CD8-positive, alpha-beta memory T cell (primary cell): ENCODE measurements at places on chromosomes 5 and 9.

DNA sequence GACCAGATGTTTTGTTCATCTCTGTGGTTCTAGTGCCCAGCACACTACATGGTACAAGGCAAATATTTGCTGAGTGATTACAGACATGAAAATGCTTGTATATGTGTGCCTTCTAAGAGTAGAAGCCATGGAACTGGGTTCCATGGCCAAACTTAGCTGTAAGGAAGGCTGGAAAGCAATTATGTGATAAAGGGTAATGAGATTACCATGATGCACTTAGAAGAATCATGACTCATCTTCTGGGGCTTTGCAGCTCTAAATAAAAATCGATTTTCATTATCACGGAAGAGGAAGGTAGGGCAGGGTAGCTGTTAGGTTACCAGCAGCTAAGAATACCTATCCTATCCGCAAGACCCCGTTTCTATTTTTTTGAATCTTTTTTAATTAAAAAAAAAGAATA, 28.0 kb downstream of the RFK start:
- DNase-seq = no peak

DNA sequence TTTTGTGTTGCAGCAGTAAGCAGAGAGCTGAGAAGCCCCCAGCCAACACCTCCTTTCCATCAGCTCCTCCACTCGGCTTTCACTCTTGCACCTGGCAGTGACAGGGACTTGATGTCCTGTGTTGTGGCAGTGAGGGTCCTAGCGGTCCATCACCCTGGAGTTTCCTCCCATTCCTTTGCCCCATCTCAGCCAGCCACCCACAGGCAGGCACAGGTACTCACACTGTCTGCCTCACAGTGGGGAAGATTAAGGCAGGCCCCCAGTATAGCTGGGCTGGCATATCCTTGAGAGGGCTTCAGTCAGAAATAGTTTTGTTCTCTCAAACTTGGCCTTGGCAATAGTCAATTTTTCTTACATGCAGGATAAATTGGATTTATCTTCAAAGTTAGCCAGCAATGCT, 362.7 kb downstream of the GADD45G start:
- DNase-seq = no peak

DNA sequence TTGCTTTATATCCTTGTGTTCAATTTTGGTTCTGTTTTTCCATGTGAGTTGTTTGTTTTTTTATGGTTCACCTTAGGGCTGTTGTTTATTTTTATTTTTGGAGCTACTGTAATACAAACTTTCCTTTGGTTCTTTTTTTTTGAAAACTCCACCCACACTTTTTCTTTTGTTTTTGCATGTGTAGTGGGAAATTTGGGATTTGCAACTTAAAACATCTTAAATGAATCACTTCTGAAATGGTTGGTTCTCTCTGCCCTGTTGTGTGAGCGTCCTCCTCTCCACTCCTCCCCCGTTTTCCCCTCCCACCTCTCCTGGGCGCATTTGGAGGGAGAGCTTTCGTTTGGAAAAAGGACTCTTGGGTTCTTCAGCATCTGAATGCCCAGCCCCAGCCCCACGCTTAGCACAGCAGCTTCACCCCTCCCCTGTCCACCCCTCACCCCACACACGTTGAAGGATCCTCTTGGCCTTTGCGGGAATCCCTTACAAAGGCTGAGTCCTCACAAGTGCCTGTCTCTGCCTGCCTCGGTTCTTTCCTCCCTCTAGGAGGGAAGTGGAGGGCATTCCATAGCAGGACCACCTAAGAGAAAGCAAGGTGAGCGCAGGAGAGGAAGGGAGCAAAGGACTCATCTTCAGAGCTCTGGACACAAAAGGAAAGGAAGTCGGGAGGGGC, 67.2 kb downstream of the DMRT1 start:
- DNase-seq = no peak

DNA sequence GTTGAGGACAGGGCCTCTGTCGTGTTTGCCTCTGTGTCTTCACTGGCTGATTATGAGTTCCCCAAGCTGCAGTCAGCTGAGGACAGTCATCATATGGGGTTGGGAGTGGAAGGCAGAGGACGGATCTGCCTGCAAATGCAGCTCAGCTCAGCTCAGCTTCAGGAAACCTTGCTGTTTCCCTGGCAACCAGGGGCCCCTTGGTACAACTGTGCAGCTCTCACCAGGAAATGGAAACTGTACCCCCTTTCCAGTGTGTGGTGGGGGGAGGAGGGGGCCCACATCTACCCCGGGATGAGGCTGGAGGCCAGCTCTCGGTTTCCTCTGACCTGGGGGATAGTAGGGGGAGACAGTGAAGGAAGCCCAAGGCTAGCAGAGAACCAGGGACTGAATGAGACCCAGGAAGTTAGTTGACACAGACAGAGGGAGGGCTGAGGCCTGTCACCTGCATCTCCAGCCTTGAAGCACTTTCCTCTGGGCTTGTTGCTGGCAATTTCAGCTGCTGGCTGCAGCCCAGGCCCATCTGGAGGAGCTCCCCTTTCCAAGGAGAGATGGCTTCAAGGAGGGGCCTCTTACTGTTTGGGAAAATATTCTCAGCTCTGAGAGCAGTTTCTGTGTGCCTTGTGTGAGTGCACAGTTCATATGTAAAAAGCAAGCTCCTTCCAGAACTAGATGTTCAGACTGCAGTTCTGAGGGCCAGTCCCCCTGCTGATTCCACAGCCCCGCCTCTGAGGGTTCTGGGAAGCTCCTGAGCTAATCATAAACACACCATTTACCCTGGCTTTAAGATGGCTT, 6.9 kb downstream of the ANXA6 start:
- peak; percentile 77 for DNase-seq

DNA sequence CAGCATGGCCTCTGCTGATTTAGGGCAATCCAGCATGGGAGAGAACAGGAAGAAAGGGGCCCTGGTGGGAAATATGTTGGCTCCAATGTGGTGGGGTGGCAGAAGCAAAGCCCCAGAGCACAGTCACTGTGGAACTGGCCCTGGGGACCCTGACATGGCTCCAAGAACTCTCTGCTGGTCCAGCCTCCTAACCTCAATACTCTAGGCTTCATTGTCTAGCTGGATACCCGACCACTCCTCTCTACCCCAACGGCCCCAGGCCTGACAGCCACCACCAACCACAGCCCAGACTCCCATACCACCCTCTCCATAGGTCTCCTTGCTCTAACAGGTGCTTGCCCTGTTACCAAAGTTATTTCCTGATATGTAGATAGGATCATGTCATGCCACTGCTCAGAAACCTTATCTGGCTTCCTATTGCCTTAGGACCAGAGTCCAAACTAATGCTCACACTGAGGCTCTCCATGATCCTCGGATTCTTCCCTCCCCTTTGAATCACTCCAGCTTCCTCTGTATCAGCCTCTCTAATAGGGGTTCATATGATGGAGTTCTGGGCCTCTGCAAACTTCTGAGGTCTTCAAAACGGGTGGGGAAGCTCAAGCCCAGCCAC, 12.9 kb downstream of the ACSL6 start:
- DNase-seq = no peak

DNA sequence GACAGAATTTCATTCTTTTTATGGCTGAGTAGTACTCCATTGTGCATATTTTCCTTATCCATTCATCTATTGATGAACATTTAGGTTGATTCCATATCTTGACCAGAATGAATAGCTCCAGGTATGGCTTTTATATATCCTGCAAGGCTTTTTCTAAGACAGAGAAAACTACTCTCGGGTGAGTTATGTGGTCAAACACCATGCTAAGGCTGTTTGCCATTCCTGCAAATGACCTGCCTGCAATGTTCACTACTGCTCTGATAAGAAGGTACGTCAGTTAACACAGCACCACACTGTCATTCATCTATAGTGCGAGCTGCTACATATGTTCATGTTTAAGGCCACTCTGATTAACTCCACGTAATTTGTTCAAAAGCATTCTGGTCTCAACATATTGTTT, 256.8 kb upstream of the RGMB start:
- DNase-seq = no peak

DNA sequence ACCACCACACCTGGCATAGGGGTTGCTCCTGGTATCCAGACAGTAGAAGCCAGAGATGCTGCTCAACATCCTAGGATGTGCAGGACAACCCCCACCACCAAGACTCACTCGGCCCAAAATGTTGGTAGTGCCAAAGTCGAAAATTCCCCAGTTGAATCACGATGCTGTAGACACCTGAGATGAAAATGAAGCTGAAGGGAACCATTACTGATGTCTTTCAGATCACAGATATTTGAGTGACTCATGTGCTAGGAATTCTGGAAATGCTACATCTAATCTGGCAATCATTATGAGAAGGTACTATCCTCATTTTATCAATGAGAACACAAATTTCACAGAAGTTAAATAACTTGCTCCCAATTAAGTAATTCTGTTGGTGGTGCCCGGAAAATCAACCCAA, 21.0 kb upstream of the UBE2QL1 start:
- no peak for DNase-seq

DNA sequence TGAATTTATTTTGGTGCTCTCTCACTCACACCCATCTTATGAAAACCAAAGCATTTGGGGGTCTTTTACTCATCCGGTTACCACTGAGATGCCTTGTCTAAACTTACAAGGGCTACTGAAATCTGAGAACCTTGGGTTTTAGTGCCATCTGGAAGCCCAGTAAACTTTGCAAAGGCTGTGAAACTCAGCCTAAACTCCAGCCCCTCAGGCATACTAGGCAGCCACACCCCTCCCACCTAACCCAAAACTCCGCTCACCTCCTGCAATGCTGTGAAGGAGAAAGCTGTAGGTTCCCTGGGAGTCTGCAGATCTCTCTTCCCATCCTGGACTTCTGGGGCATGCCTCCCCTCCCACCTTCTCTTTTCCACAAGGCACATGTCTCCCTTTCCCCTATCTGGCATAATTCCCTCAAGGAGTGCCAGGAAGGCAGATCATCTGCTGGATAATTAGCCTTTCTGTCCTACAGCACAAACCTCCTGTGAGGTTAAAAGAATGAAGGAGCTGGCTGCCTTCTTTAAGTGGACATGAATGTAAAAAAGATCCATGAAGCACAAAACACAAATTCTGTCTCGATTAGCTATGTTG, 71.5 kb upstream of the ANXA1 start:
- no peak for DNase-seq

GRCh38 chr5:74052441-74053221, 426.6 kb downstream of the ARHGEF28 start:
- DNase-seq = no peak

GRCh38 chr5:74332682-74333081, 307.8 kb downstream of the ENC1 start:
- no peak for DNase-seq

DNA sequence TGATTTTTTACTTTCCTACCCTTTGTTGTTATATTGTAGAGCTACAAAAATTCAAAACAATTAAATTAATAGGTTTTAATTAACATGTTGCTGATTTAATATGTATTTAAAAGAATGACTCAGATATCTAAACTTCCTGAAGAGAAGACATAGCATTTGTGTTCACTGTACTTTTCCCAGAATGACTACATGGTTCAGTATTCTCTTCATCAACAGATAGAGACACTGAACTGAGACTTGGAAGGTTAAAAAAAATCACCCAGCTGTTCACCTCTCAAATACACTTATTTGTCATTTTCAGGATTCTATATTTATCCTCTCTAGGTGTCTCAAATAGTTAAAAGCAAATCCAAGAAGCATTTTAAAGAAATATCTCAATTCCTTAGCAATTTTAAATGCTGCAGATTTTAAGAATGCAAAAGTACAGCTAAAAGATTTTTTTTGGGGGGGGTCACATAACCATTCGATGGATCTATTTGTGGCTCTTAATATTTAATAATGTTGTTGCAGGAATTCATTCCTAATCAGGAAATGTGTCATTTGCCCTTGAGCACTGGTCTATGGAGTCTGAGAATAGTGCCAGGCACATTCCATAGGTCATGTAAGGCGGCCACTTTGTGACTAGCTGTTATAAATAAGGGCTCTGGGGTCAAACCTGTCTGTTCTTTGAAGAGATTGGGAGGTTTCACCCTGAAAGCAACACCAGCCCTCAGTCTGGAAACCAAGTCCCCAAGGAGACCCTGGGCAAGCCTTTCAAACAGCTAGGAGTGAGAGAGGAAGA, 463.1 kb downstream of the NR2F1-AS1 start:
- no peak for DNase-seq

- DNase-seq = no peak
Measured at GRCh38 chr5:23234197-23234596, 273.2 kb upstream of the PRDM9 start.

DNA sequence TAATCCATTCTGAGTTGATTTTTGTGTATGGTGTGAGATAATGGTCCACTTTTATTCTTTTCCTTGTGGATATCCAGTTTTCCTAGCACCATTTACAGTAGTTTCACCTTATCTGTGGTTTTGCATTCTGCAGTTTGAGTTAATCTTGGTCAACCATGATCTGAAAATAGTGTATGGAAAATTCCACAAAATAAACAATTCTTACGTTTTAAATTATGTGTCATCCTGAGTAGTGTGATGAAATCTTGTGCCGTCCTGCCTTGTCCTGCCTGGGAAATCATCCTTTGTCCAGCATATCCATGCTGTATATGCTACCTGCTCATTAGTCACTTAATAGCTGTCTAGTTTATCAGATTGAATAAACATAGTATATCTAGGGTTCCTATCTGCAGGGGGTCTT, 42.1 kb downstream of the CDC42SE2 start:
- no peak for DNase-seq

DNA sequence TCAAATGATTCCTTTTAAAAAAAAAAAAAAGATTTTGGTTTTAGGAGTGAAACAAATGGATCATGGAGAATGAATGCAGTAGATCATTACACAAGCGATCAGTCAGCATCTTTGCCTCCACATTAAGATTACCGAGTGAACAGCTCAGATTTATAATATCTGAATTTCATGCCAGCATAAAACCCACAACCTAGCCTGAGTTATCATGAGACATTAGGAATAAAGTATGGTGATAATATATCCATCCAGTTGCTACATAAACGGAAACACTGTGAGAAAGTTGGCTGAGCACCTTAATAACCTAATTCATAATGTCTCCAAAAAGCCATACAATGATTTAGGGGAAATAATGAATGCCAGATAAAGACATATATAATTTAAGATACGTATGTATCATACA, 553.1 kb upstream of the TUSC1 start:
- no peak for DNase-seq

- no peak for DNase-seq
Measured at GRCh38 chr9:81393985-81394811, 295.1 kb downstream of the TLE1 start.

- no peak for DNase-seq
Measured at GRCh38 chr9:106976772-106977171, 113.8 kb downstream of the ZNF462 start.

GRCh38 chr9:19049917-19050636, 850 bp downstream of the RRAGA start:
- DNase-seq = peak; percentile 3

GRCh38 chr9:71857159-71857558, 53.8 kb downstream of the ABHD17B start:
- no peak for DNase-seq

DNA sequence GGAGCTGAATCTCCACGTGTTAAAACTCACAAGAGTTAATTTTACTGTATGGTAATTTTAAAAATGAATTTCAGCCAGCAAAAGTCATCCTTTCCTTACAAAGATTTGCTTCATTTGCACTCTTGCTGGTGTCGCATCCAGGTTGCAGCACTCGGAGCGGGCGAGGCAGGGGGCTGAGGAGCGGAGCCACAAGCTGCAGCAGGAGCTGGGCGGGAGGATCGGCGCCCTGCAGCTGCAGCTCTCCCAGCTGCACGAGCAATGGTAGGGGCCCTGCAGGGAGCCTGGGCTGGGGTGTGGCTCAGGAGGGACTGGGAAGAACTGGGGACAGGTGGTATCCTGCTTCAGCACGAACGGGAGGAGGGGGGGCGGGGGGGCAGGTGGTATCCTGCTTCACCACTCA, 27.1 kb downstream of the HNRNPH1 start:
- no peak for DNase-seq

GRCh38 chr5:116652196-116652729, 77.6 kb upstream of the SEMA6A start:
- DNase-seq = no peak

GRCh38 chr9:113317777-113318176, 14.6 kb upstream of the RNF183 start:
- DNase-seq = no peak
